Thymus (tissue), 14 donors: ENCODE measurements at places on chromosomes 5 and 9.

GRCh38 chr5:68214482-68215207, 911 bp upstream of the PIK3R1 start:
- DNase-seq, result no peak

- peak; percentile 13 for DNase-seq
These were observed 1.2 kb downstream of the RIC1 start for GRCh38 chr9:5630081-5630507.

DNA sequence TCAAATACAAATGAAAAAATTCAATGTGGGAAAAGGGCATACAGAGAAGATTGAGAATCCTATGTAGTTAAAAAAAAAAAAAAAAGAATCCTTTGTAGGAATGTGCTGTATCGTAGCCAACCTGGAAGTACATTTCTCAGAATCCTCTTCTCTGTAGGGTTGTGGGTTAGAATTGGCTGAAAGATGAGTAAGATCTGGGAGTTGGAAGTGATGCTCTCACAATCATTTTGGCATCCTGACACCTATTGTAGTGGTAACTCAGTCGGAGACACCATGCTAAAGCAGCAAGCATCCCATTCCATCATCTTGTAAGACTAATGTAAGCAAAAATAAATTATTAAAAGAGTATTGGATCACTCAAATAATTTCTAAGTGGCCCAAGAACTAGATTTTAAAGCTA, 30.6 kb downstream of the MRPL22 start:
- DNase-seq, result no peak

GRCh38 chr9:95441081-95441480, 75.7 kb downstream of the PTCH1 start:
- DNase-seq, result no peak

DNA sequence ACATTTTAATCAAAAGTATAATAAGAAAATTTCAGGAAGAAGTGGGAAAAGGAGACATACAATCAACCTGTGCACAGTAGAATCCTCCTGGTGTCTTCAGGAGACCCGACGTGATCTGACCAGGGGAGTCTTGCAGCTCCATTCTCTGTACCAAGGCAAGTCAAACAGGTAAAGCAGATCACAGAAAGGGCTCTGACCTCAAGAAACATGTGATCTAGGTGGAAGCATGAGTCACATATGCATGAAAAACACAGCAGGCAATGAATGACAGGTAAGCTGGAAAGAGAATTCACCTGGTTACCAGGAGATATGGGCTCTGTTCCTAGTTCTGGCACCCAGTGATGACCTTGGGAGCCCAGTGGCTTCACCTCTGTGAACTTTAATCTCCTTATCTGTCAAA, 19.4 kb upstream of the FABP6 start:
- DNase-seq, result no peak

DNA sequence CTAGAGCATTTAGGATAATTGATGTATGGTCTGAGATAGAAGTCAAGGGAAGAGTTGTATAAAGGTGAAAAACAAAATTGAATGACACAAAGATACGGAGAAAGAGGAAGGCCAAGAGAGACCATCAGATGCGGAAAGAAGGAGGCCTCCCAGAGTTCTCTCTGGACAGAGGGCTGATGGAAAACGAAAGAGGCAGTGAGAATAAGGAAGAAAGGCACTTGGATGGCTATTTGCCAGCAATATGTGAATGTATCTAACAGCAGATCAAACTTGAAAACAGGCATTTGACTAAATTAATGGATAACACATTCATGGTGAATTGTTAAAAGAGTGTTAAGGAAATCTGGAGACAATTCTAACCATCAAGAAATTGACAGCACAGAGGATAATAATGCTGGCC, 2.4 kb upstream of the DOCK8 start:
- DNase-seq, result no peak

- no peak for DNase-seq
These were observed 149.8 kb downstream of the ENTREP1 start for GRCh38 chr9:69474821-69475220.

DNA sequence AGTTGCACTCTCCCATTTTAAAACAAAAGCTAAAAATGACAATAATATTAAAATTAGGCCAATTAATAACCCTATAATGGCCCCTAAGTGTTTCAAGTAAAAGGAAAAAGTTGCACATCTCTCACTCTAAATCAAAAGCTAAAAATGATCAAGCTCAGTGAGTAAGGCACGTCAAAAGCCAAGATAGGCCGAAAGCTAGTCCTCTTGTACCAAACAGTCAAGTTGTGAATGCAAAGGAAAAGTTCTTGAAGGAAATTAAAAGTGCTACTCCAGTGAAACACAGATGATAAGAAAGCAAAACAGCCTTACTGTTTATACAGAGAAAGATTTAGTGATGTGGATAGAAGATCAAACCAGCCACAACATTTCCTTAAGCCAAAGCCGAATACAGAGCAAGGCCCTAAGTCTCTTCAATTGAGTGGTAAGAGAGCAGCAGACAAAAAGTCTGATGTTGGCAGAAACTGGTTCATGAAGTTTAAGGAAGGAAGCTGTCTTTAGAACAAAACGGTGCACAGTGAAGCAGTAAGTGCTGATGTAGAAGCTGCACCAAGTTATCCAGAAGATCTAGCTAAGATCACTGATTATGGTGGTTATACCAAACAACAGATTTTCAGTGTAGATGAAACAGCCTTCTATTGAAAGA, 144.1 kb upstream of the ACOT12 start:
- peak; percentile 40 for DNase-seq

DNA sequence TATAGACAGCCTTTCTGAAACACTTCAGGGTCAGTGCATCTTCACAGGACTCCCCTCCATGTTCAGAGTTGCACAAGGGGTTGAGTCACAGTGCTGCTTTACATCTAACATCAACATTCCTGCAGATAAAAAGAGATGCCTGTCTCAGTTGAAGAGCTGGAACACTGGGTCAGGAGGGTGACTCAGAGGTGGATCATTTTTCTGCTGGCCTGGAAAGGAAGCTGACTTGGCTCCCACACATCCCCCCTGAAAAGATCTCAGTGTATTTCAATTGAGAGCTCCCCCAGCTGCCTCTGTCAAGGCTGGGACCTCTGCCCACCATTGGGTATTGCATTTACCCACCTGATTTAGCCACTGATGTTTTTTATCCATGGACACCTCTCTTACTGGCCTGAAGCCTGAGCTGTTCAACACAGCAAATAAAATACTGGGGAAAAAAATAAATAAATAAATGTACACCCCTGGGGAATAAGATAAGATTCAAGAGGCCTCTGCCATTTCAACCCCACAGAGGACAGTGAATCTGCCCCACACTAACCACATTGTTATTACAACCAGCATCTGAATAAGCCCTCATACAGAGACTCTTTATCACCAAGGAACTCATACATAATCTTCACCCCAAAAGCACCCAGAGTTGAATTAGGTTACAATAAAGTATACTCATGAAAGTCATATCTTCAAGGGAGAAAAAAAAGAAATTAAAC, 716.4 kb downstream of the SEMA5A start:
- DNase-seq, result no peak

DNA sequence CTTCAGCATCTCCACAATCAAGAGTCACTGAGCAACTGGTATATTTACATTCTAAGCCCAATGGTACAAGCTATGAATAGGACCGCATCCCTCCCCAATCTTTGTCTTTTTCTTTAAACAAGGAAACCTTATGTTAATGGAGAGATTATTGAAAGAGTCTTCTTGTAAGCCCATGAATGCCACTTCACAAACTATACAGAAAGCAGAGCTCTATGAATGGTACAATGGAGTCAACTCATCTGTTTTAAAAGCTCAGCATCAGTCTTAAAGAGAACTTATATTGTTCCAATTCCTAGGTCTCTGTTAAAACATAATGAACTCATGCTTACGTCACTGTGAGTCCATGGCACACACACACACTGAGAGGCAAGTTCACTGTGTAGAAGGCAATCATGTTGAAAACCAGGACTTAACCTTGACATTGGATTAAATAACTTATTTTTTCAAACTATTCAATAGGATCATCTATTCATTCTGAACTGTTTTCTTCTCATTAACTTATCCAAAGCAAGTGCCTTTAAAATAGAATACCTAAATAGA, 4.5 kb downstream of the NREP start:
- DNase-seq, result no peak

GRCh38 chr9:114804505-114804904, 1.3 kb downstream of the TNFSF15 start:
- no peak for DNase-seq

- DNase-seq, result no peak
These were observed 114.8 kb downstream of the COL23A1 start for GRCh38 chr5:178475422-178475821.

DNA sequence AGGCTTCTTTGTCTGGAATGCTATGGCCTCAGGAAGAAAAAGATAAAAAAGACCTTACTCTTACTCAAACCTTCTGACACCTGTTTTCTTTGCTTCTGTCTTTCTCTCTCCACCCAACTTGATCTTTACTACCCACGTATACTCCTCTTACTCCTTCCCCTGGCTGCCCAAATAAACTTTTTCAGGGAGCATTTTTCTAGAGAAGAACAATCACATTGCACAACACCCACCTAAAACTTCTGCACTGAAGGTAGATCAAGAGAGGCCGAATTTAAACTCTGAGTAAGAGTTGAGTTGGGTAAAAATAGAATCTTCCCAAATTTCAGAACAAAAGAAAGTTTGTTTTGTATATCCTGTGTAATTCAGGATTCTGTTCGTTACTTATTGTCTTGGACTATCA, 3.9 kb downstream of the TEX48 start:
- no peak for DNase-seq

- peak; percentile 24 for DNase-seq
These were observed 257.9 kb upstream of the ANKRD55 start for GRCh38 chr5:56490971-56491468.

GRCh38 chr5:67799732-67800234, 415.8 kb upstream of the PIK3R1 start:
- no peak for DNase-seq

- DNase-seq, result no peak
These were observed 82.3 kb upstream of the SIMC1 start for GRCh38 chr5:176155922-176156359.

DNA sequence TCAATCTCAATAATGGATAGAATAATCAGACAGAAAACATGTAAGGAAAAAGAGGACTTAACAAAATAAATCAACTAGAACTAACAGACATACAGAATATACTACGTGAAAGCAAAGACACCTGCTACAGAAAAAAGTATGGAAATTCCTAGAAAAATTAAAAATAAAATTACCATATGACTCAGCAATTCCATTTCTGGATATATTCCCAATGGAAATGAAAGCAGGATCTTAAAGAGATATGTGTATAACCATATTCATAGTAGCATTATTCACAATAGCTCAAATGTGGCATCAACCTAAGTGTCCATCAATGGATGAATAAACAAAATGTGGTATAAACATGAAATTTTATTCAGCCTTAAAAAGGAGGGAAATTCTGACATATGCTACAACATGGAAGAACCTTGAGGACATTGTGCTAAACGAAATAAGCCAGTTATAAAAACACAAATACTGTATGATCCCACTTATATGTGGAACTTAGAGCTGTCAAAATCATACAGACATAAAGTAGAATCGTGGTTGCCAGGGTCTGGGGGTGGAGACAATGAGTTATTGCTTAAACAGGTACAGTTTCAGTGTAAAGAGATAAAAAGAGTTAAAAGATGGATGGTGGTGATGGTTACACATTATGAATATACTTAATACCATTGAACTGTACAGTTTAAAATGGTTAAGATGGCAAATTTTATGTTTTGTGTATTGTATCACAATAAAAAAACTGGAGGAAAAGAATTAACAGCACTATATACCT, 6.9 kb downstream of the PLAA start:
- DNase-seq, result no peak

DNA sequence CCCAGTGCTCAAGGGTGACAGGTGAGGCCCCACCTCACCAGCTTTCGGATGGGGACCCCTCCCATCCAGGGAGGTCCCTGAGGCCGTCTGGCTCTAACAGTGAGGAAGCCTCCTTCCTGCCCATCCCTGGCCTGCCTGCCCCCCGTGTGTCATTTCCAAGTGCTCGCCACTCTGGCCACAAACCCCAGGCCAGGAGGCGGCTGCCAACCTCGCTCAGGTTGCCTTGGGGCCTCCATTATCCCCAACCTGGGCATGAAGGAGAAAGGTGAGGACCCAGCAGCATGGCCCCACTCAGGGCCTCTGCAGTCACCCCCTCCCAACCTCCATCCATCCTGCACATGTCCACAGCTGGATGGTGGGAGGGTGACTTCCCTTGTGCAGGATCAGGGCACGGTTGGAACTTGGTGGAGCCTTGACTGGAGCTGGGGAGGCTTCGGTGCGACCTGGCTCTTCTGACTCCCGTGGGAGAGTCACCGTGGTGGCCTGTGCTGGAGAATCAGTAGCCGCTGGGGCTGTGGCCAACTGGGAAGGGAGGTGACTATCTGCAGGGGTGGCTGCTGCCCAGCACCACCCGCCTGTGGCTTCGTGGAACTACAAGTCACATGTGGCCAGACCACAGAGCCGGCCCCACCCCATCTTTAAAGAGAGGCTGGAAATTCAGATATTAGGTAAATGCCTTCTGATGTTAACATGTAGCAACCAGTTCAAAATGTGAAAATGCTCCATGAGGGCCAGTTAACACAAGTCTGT, 37.5 kb upstream of the GFPT2 start:
- DNase-seq, result no peak

- no peak for DNase-seq
These were observed 1.8 kb upstream of the NTRK2 start for GRCh38 chr9:84667571-84668195.

DNA sequence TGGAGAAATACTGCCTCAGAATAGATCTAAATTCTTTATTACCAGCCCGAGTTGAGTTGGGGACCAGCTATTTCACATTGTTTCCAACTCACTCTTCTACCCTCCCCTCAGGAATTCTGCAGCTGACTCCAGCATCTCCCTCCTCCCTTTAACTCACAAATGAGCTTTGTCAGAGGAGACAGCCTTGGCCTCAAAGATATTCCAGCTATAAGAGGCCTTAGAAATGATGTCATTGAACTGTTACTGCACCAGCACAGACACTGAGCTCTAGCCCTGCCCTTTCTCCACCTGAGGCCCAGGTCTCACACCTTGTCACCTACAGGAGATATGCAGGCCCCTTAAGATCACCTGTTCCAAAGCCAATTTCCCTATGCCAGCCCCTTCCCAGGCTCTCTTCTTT, 78.4 kb upstream of the ATP10B start:
- DNase-seq, result no peak

DNA sequence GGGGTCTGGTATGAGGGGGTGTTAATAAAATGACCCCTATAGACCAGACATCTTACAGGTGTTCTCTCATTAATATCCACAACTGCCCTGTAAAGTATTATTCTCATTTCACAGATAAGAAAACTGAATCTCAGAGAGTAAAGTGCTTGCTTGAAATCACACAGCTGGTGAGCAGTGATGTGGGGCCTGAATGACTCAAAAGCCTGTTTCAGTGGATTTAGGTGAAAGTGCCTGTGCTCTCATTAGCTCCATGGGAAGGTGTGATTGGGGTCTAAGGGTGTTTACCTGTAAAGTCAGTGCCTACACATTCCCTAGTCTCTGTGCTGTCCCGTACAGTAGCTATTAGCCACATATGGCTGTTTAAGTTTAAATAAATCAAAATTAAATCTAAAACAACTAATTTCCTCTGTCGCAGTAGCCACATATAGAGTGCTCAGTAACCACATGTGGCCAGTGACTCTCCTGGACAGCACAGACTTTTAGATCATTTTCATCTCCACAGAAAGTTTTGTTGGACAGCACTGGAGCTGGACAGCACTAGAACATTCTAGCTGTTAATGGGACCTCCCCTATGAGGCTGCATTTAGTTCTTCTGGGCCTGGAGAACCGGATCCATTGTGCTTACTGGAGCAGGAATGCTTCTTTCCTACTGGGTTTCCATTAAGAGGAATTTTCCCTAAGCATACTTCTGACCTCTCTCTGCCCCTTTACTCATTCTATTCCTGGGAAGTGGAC, 52.5 kb upstream of the SEMA6A start:
- no peak for DNase-seq

- DNase-seq, result no peak
These were observed 28.4 kb downstream of the TIMD4 start for GRCh38 chr5:156934450-156935211.
